ENCODE measurements at places on chromosomes 1 and 21. TPM values are rescaled to one million over a fixed set of nuclear protein-coding genes. Genes with fewer than 3 reads are reported as not detected.

The RGS13 gene
- total RNA-seq: not detected

The ATP13A2 gene
- 85.3 TPM for total RNA-seq

The S100A7A gene
- total RNA-seq: not detected

The B3GALT2 gene
- 0.37 TPM for total RNA-seq

The APH1A gene
- 57.4 TPM for total RNA-seq

The BGLAP gene
- 0.59 TPM for total RNA-seq

The OR2AK2 gene
- not detected for total RNA-seq

The FCRL6 gene
- not detected for total RNA-seq

The CATSPERE gene
- total RNA-seq: 0.30 TPM

The RNU1-4 gene
- total RNA-seq: under 0.01 TPM

The CFAP74 gene
- total RNA-seq: not detected

The PGBD5 gene
- not detected for total RNA-seq

The CHRM3 gene
- total RNA-seq: 2.8 TPM

The CDCA8 gene
- 0.30 TPM for total RNA-seq

The RPRD2 gene
- total RNA-seq: 6.8 TPM

The EXTL2 gene
- 53.7 TPM for total RNA-seq

The TPTE gene
- not detected for total RNA-seq

The S100A12 gene
- total RNA-seq: not detected

The PLEKHG5 gene
- total RNA-seq: 11.3 TPM

The BSND gene
- total RNA-seq: not detected

The ZMYND12 gene
- total RNA-seq: 0.30 TPM

The UMODL1 gene
- total RNA-seq: not detected

The RPE65 gene
- total RNA-seq: not detected

The TTC22 gene
- not detected for total RNA-seq

The DVL1 gene
- total RNA-seq: 65.0 TPM

The SMIM1 gene
- 1.2 TPM for total RNA-seq

The CCDC190 gene
- total RNA-seq: not detected

The RHOU gene
- 2.8 TPM for total RNA-seq

The AMPD1 gene
- total RNA-seq: not detected

The TSPEAR gene
- not detected for total RNA-seq

The ADAMTS4 gene
- 20.3 TPM for total RNA-seq

The TOR3A gene
- total RNA-seq: 40.7 TPM

The DUSP12 gene
- 33.6 TPM for total RNA-seq

The MYBPHL gene
- total RNA-seq: not detected

The CFHR4 gene
- total RNA-seq: not detected

The UBIAD1 gene
- 3.0 TPM for total RNA-seq

The MXRA8 gene
- 172 TPM for total RNA-seq

The OR4F29 gene
- not detected for total RNA-seq

The LENEP gene
- total RNA-seq: not detected

The RYR2 gene
- total RNA-seq: under 0.01 TPM

The CEP85 gene
- 9.9 TPM for total RNA-seq

The S100A3 gene
- total RNA-seq: 1.4 TPM

The OR2L2 gene
- not detected for total RNA-seq

The ZNF593OS gene
- total RNA-seq: not detected

The CELA3A gene
- not detected for total RNA-seq

The TRIM67 gene
- not detected for total RNA-seq

The ABCB10 gene
- total RNA-seq: 17.8 TPM

The CCDC27 gene
- total RNA-seq: not detected

The ICOSLG gene
- 0.46 TPM for total RNA-seq

The DENND2D gene
- total RNA-seq: 3.9 TPM

The HJV gene
- not detected for total RNA-seq

The WNT3A gene
- total RNA-seq: not detected

The CNR2 gene
- total RNA-seq: not detected

The DHRS3 gene
- 520 TPM for total RNA-seq

The OR2T29 gene
- total RNA-seq: not detected

All from smooth muscle cell of the umbilical artery (primary cell).